ENCODE measurements at places on chromosomes 3 and 15.

GRCh38 chr15:64559243-64559642 is 98.9 kb downstream of the ZNF609 start:
- no peak for DNase-seq

DNA sequence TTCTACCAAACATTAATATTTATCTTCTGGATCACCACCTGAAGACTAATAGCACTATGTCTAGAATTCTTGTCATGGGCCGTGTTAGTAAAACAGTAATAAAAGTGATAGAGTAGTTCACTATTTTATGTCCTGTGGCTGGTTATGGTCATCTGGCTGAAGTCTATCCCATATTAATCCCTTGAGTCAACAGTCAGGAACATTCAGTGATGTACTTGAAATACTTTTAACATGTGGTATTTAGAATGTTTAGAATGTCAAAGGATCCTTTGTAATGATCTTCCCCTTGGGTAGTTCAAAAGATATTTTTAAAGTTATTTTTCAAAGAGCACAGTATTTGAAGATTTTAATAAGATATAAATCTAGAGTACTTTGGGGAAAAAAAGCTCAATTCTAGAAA is 117.0 kb downstream of the MBNL1 start:
- DNase-seq, result no peak

GRCh38 chr15:91980502-91981267 is 127.2 kb downstream of the SLCO3A1 start:
- no peak for DNase-seq

GRCh38 chr3:120302361-120302760 is 17.3 kb upstream of the GPR156 start:
- no peak for DNase-seq

GRCh38 chr15:25770031-25770430 is 93.1 kb downstream of the ATP10A start:
- no peak for DNase-seq

- no peak for DNase-seq
Measured at GRCh38 chr3:15726881-15727280, 70.9 kb downstream of the ANKRD28 start.

DNA sequence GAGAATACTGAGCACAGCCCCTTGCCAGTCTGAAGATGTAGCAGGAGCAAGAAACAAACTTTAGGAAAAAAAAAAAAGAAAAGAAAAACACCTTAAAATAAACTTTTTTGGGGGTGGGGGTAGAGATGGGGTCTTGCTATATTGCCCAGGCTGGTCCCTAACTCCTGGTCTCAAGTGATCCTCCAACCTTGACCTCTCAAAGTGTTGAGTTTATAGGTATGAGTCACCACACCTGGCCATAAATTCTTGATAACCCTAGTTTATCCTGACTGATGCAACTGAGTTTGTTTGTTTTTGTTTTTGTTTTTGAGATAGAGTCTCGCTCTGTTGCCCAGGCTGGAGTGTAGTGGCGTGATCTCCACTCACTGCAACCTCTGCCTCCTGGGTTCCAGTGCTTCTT is 28.4 kb downstream of the GXYLT2 start:
- DNase-seq, result no peak

DNA sequence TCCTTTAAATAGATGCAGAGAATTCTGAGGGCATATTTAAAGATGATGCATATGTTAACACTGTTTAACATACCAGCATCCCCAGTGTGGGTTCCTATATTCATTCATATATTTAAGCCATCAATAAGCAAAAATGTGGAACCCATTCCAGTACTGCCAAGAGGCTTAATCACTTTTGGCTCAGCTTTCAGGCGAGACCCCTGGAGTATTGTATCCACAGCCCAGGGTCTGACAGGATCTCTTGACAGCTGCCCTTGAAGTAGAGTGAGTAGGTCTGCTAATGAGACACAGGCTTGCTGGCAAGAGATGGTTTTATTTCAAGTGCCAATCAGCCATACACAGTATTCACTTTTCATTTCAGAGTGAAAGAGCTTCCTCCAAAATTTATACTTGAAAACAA is 367.3 kb downstream of the OCA2 start:
- no peak for DNase-seq

DNA sequence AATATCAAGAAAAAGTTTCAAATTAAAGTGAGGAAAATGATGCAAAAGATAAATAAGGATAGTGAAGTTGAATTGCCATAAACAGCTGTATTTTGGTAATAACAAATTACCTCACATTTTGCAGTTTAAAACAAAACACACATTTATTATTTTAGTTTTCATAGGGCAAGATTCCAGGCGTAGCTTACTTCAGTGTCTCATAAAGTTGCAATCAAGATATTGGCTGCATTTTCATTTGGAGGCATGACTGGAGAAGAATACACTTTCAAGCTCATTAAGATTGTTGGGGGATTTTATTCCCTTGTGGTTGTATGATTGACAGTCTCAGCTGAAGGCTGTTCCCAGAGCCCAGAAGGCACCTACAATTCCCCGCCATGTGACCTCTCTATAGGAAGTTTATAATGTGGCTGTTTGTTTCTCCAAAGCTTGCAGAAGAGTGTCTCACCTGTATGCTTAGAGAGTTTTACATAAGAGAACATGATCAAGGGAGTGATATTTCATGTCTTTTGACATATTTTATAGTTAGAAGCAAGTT is 151.4 kb downstream of the OTOL1 start:
- no peak for DNase-seq

GRCh38 chr15:82058026-82058425 is 12.2 kb upstream of the MEX3B start:
- DNase-seq, result no peak

- no peak for DNase-seq
Measured at GRCh38 chr15:47870956-47871625, 153.8 kb downstream of the SEMA6D start.

- no peak for DNase-seq
Measured at GRCh38 chr3:188830893-188831292, 340.9 kb upstream of the TPRG1 start.

- DNase-seq, result peak; percentile 57
Measured at GRCh38 chr3:153976891-153977554, 144.2 kb upstream of the ARHGEF26 start.

DNA sequence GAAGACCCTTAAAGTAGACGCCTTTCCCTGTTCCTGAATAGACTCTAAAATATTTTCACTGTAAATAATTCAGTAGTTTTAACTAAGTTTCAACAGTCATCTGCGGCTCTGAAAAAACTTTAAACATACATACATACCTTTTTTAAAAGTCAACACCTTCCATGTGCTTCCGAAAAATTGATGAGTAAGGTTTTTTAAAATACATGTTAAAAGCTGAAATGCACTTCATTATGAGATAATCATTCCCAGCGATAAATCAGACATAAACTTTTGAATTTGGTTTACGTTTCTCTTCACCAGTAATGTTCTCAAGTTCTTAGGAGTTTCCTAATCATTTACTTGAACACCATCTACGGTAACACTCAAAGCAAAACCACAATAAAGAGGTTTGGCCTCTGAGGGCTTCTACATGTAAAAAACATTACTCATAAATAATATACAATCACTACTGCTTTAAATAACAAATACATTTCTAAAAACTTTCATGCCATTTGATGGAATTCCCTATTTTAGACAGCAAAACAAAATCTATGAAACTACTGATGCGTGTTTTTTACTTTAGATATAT is 403.5 kb downstream of the SHQ1 start:
- DNase-seq, result no peak

DNA sequence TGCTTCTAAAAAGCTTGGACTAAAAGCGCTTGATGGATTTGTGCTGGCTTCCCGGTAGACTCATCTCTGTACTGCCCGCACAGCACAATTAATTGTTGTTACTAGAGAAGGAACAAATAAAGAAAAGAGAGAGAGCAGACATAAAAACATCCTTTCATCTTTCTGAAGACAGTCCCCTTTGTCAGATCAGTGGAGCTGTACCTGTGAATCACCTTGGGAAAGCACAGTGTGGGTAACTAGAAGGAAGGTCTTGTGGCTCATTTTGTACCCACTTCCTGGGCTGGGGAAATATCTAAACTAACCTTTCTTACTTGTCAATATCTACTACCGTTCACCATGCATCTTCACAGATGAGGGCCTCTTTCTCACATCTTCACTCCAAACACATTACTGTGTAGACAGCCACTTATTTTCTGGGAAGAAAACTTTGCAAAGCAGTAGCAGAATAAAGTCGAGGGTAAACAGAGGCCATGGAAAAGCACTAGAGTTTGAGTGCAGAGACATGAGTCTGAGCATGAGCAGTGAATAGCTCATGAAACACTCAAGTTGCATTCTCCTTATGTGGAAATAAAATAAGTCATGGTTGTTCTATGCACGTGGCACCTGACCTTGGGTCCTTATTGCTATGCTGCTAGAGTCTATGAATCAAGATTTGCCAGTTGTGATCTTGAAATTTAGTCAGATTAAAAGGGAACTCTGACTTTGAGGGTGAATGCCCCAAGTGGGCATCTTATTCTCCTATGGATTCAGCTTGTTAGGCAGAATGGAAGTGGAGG is 169.3 kb downstream of the LPP start:
- DNase-seq, result no peak

GRCh38 chr15:93980261-93980911 is 251.0 kb upstream of the MCTP2 start:
- no peak for DNase-seq

All from midbrain (tissue), 1 donor.